ENCODE measurements at places on chromosomes 4 and X.
A peak's percentile ranks its signal among the peaks of the same experiment; 100 is the strongest.

DNA sequence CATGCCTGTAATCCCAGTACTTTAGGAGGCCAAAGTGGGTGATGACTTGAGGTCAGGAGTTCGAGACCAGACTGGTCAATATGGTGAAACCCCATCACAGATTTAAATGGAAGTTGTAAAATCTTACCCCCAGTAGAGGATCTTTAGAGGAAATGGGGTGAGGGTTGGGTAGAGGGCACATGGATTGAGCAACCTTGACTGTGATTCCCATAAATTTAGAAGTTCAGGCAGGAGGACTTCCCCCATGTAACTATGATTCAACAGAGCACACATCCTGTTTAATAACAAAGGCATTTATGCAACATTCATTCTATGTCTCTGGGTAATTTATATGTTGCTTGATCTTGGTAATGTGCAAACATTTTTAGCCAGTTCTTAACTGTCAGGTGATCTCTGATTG lies 143.1 kb downstream of the RBM47 start:
- H3K4me3 ChIP-seq: no peak overlapping the region
- no peaks in the 10 kb centered on the region for H3K27me3 ChIP-seq
- H3K27ac ChIP-seq: no peak overlapping the region
- no peak for DNase-seq
- no peaks in the 10 kb centered on the region for H3K36me3 ChIP-seq
- H3K4me1 ChIP-seq: peaks cover 1% of the 10 kb centered on the region

DNA sequence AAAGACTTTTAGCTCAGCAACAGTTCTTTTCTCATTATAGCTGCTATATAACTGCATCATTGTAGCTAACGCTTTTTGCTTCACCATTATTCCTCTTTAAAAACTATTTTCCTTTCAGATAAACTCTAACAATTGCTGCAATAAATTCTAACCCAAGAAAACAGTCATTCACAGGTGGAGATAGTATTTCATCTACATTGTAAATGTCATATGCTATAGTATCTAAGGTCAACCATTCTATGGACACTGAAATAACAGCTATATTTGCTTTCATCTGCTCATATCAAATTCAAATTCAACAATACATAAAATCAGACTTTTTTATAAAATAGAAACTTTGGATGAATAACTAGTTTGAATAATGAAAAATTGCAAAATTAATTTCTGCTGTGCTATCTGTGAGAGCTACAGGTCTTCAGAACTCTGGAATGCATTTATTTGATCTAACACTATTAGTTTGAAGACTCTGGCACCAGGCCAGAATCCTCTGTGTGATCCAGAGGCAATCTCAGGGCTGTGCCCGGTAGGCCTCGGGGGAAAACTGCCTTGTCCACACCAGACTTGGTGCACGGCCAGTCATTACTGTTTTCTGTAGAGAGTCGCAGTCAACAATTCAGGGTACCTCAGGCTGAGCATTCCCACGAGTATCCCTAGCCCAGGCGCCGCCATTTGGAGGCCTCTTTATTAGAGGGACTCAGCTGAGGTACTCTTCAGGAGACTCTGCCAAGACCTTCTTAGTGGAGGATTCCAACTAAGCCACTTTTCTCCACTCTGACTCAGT lies 332.4 kb downstream of the SLC7A11 start:
- H3K4me1 ChIP-seq: no peaks in the 10 kb centered on the region
- no peak for DNase-seq
- no peak overlapping the region for H3K27ac ChIP-seq
- H3K36me3 ChIP-seq: no peaks in the 10 kb centered on the region
- no peaks in the 10 kb centered on the region for H3K27me3 ChIP-seq

DNA sequence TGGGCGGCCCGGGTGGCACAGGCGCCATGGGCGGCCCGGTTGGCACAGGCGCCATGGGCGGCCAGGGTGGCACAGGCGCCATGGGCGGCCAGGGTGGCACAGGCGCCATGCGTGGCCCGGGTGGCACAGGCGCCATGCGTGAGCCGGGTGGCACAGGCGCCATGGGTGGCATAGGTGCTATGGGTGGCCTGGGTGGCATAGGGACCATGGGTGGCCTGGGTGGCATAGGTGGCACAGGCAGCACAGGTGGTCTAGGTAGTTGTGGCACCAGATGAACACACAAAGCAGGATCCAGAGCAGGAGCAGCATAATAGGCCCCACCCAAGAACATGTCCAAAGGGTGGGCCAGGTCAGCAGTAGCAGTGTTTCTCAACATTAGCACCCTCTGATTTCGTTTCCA lies 4.3 kb downstream of the ESX1 start:
- no peak overlapping the region for H3K4me3 ChIP-seq
- no peak for DNase-seq
- no peaks in the 10 kb centered on the region for H3K4me1 ChIP-seq
- no peaks in the 10 kb centered on the region for H3K36me3 ChIP-seq

GRCh38 chrX:150813922-150814321 lies 84.5 kb downstream of the CD99L2 start:
- H3K4me3 ChIP-seq: no peak overlapping the region
- H3K27ac ChIP-seq: no peak overlapping the region
- no peaks in the 10 kb centered on the region for H3K27me3 ChIP-seq
- no peak for DNase-seq
- no peaks in the 10 kb centered on the region for H3K36me3 ChIP-seq

GRCh38 chr4:62344915-62345314 lies 1144.8 kb downstream of the ADGRL3 start:
- no peak overlapping the region for H3K4me3 ChIP-seq
- H3K27ac ChIP-seq: no peak overlapping the region
- no peak for DNase-seq
- no peaks in the 10 kb centered on the region for H3K4me1 ChIP-seq

DNA sequence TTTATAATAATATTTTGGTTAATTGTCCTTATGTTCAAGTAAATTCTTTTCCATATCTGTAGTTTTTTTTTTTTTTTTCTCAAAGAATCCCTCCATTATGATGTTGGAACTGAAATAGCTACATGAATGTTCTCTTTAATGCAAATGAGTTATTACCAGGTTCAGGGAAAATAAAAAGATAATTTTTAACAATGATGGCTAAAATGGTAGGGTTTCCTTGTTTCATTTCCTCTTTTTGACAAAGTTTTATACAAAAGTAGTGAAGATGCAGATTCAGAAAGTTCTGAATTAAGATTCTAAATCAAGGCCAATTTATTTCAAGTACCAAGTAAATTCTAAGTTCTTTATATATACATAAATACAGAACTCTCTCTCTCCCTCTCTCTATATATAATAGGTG lies 779.0 kb upstream of the INTU start:
- no peaks in the 10 kb centered on the region for H3K27me3 ChIP-seq
- DNase-seq: no peak
- no peaks in the 10 kb centered on the region for H3K36me3 ChIP-seq
- H3K27ac ChIP-seq: no peak overlapping the region

GRCh38 chr4:174490451-174490961 lies 31.8 kb downstream of the HPGD start:
- H3K4me1 ChIP-seq: no peaks in the 10 kb centered on the region
- DNase-seq: no peak
- no peaks in the 10 kb centered on the region for H3K36me3 ChIP-seq
- no peaks in the 10 kb centered on the region for H3K27me3 ChIP-seq
- H3K4me3 ChIP-seq: no peak overlapping the region
- H3K27ac ChIP-seq: no peak overlapping the region

DNA sequence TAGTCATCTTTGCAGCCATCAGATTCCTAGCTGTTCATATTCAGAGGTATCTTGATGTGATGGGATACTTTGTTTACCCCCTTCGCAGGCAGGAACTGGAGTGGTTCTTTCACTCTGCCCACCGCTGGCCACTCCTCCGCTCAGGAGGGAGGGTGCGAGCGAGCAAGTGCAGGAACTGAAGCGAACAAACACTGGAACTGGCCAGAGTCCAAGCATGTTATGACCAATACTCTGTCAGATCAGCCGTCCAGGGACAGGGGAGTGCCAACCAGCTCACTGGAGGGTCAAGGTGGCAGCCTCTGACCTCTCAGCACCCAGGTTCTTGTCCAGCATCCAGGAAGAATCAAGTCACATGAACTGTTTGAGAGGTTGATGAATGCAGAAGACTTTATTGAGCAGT lies 18.0 kb upstream of the MANBA start:
- H3K4me1 ChIP-seq: peaks cover 49% of the 10 kb centered on the region
- no peaks in the 10 kb centered on the region for H3K36me3 ChIP-seq
- DNase-seq: peak; percentile 85
- H3K27me3 ChIP-seq: no peaks in the 10 kb centered on the region
- H3K27ac ChIP-seq: peak overlapping the region; percentile 35

GRCh38 chr4:171954650-171955049 lies 141.4 kb downstream of the GALNTL6 start:
- H3K27ac ChIP-seq: no peak overlapping the region
- no peak overlapping the region for H3K4me3 ChIP-seq
- no peaks in the 10 kb centered on the region for H3K36me3 ChIP-seq
- H3K4me1 ChIP-seq: no peaks in the 10 kb centered on the region
- no peaks in the 10 kb centered on the region for H3K27me3 ChIP-seq

GRCh38 chr4:73870260-73870659 lies 1.1 kb downstream of the CXCL1 start:
- H3K27ac ChIP-seq: no peak overlapping the region
- DNase-seq: no peak
- H3K4me1 ChIP-seq: peaks cover 8% of the 10 kb centered on the region
- no peaks in the 10 kb centered on the region for H3K36me3 ChIP-seq

GRCh38 chr4:127781300-127782024 lies 660 bp upstream of the HSPA4L start:
- no peak for DNase-seq
- no peaks in the 10 kb centered on the region for H3K36me3 ChIP-seq
- H3K27me3 ChIP-seq: no peaks in the 10 kb centered on the region
- peaks cover 34% of the 10 kb centered on the region for H3K4me1 ChIP-seq
- no peak overlapping the region for H3K27ac ChIP-seq
- H3K4me3 ChIP-seq: peak overlapping the region; percentile 82

All from HepG2 (cell line).